ENCODE measurements at places on chromosomes 3 and 15.
A peak's percentile ranks its signal among the peaks of the same experiment; 100 is the strongest.

DNA sequence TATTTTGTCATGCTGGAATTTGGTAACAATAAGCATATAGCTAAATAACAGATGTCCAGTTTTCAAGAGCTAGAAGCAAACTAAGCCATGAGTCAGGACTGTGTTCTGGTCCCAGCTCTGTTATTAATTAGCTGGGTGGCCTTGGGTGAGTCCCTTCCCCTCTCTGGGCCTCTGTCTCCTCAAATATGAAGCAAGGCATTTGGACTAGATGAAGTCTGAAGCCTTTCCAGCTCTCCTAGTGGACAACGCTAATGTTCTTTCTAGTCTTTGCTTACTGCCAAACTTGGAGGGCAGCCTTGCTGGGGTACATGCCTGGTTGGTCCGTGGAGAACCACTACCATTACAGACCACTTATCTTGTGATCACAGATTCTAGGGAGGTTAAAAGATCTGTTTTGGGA lies 127.6 kb downstream of the DUT start:
- no peak for DNase-seq

- DNase-seq: no peak
These were observed 78.2 kb downstream of the CHAC1 start for GRCh38 chr15:41031232-41032078.

DNA sequence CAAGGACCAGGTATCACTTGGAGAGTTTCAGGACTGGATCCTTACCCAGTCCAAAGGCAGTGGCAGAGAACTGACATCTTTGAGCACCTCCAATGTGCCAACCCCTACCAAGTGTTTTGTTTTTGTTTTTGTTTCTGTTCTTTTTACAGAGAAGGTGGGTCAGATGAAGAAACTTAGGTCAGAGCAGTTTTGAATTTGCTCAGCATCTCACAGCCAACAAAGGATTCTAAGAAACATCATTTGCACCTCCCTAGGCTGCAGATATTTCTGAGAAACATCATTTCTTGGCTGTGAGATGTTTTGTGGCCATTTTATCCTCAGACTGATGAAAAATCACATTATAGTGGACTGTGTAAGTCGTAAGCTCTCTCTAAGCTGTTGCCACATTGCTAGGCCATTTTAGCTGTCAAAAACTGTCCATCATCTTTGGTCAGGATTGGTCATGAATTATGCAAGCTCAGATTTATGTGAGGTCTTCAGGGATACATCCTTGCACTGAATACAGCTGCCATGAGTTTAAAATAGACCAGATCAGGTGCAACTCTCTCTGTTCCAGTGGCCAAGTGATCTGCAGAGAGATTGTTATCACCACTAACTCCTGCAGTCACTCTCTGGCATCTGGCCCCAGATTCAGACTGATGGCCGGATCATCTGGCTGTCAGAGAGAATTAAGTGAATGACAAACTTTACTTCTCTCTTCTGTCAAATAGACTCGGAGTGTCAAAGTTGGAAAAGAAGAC lies 341.5 kb downstream of the EPHB1 start:
- no peak for DNase-seq

DNA sequence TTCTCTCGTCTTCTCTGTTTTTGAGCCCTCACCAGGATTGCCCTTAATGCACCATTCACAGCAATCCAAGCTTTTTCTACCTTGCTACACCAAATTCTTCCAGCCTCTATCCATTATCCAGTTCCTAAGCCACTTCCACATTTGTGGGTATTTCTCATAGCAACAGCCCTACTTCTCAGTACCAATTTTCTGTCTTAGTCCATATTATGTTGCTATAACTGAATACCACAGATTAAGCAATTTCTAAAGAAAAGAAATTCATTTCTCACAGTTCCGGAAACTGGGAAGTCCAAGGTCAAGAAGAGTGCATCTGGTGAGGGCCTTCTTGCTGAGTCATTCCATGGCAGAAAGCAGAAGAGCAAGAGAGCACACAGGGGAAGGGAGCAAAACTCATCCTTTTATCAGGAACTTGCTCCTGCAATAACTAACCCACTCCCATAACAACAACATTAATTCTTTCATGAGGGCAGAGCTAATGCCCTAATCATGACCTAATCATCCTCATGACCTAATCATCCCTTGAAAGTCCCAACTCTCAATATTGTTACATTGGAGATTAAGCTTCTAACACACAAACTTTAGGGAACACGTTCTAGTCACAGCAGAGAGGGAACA lies 9.7 kb upstream of the EIF1B start:
- DNase-seq: no peak

DNA sequence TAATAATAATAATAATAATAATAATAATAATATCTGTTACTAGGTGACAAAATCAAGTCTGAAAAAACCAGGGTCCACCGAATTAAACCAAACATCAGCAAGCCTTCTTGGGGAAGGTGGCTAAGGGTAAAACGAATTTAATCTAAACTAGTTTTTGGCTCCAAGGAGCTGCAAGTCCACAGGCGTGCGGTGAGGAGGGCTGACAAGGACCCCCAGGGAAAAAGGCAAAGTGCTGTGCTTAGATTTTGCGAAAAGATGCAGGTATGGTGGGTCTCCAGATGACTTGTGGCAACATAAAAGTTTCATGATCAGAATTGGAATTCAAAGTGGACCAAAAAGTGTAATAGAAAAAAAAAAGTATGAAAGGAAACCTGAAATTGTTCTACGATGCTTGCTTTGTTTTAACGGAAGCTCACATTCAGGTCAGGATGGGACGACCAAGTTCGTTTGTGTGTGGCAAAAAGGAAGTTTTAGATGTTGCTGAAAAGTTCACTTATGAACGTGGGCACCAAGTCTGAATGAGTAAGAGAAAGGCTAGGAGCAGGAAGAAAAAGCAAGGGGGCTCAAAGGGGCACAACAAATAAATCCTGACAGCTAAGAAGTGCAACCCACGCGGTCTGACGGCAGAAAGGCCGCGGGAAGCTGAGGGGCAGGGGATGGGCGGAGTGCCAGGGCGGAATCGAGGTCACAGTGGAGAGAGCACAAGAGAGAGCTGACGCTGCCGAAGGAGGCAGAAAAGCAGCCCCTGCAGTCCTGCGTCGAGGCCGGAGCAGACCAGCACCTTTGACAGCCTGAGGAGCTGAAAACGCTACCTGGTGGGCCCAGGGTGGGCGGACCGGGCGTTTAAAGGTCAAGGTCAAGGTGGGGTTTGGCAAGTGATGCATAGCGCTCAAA lies 1.1 kb downstream of the WDR82 start:
- DNase-seq: peak; percentile 56

DNA sequence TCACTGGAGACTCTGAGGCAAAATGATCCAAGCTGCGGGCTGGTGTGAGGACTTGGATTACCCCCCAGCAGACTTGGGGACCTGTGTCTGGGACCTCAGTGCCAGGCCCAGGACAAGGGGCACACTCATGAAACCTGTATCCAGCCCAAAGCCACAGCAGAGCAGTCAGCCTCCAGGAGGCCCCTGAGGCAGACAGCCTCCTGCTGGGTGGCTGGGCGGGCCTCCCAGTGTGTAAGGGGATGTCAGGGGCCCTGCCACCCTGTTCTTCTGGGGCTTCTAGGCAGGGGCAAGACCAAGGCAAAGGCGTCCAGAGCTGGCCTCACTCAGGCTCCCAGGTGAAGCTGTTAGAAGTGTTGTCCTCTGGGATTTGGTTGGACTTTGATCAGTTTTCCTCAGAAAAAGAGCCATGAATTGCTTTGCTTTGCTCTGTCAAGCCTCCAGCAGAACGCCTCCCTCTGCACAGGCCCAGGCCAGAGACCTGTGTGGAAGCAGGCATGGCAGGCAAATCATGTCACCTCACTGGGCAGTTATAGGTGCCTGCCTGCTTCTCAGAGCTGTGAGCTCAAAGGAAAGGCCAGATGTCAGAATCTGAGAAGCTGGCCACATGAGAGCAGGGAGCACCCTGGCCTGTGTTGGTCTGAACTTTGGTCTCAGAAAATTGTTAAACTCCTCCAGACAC lies 77.4 kb downstream of the SMAD6 start:
- no peak for DNase-seq

DNA sequence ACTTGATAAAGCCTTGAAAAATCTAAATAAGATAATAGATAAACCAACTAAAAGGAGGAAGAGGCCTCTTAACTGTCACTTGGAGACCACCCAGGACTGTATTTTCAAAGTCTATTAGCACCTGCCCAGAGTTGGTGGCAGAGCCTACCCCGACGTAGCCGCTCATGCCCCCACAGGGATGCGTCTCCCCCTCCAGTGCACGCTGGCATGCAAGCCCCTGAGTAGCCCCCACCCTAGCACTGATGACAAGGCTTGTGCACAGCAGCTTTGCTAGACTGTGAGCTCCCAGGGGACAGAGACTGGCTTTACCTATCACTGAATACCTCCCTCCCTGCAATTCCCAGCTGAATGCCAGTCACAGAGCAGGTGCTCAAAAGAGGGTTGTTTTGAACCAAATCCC lies 54.1 kb upstream of the HES1 start:
- no peak for DNase-seq

DNA sequence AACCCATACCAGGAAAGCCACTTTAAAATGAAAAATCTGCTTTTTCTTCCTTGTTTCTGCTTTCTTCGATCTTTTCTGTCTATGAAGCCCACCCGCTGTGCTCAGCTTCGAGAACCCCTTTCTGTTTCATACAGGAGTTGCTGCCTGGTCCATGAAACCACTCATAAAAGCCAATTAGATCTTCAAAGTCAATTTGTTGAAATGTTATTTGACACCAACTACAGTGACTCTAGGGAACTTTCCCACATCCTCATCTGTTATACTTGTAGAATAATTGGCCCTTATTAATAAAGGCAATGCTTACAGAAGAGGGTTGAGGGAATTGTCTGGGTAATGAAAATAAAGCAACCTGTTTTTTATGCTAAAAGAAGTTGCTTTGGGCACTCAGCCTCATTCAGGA lies 523.6 kb downstream of the OCA2 start:
- no peak for DNase-seq

GRCh38 chr3:97763586-97764406 lies 762 bp upstream of the ARL6 start:
- DNase-seq: no peak

- no peak for DNase-seq
These were observed 24.5 kb downstream of the SEMA3G start for GRCh38 chr3:52420388-52420787.

DNA sequence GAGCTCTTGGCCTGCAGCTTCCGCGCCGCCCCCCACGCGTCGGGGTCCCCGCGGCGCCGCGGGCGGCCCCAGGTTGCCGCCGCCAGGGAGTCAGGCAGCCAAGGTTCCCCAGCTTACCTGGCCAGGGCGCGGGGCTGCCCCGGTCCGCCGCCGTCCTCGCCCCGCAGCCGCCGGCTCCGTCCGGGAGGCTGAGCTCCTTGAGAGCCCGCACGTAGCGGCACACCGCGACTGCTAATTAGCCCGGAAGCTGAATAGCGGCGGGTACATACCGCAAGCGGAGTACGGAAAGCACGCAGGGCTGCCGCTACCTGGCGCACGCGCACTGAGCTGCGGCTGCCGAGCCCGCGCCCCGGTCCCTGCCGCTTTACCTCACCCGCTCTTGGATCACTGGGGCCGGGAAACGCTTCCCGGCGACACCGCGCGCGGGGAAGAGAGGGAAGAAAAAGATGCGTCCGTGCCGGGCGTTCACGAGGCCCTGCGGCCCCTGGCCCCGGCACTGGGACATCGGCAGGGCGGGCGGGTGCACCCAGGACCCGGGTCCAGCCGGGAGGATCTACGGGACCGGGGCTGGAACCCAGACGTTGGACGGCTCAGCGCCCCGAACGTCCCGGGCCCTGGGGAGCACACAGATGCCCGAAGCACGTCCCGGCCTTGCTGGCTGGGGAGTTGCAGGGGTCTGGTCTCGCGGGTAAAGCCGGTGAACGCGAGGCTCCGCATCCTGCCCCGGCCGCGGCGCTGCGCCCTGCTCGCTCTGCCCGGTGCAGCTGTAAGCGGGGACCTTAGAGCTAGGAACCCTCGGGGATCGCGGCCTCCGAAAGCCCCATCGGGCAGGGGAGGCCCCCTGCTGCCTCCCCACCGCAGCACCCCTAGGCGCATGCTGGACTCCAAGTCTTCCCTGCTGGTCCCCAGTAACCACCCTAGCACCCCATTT lies at the start of gene GOLGA8B:
Gene GOLGA8B (minus strand): TSS at position 253 of the 931 bp plus-strand sequence. CDS start 47,739 bp downstream, outside the sequence.
- peak; percentile 61 for DNase-seq

DNA sequence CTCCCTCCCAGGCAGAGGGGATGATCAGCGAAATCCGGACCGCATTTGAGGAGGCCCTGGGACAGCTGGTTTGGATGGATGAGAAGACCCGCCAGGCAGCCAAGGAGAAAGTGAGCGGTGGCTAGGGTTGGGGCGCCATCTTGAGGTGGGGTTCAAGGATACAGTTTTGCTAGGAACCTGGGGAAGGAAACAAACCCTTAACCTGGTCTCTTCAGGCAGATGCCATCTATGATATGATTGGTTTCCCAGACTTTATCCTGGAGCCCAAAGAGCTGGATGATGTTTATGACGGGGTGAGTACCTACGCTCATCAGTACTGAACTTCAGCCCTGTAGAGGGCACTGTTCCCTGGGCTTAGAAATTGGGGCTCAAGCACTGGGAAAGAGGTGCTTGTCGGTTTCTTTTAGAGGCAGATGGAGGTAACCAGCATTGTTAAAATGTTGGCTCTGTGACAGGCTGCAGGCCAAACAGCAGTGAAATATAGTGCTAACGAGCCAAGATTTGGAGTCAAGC lies 9.6 kb upstream of the PSMD2 start:
- peak; percentile 55 for DNase-seq

DNA sequence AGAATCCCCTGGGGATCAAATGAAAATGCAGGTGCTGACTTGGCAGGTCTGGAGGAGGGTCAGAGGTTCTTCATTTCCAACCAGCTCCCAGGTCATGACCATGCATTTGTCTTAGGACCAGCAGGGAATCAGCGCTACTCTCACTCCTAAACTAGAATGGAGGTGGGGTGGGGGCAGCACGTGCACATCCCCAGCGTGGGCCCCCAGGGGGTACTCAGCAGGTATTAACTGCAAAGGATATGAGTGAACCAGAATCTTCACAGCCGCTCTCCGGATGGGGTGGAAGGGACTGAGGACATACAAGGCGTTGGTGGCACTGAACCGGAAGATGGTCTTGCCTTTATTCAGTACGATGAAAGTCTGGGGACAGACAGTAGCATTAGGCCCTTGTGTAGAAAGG lies 19.4 kb downstream of the SCN5A start:
- no peak for DNase-seq

Measured in stimulated activated CD4-positive, alpha-beta T cell treated with anti-CD3 and anti-CD28 coated beads, Interleukin-15, amount 100 ng/mL, for 1 hour (primary cell).